ENCODE measurements at places on chromosomes 12 and 14. TPM values are rescaled to one million over a fixed set of nuclear protein-coding genes. Genes with fewer than 3 reads are reported as not detected.

P2RX7 gene
- total RNA-seq, result 0.17 TPM

CCDC175 gene
- total RNA-seq, result not detected

KRT3 gene
- not detected for total RNA-seq

BDKRB1 gene
- 4.8 TPM for total RNA-seq

PRH2 gene
- not detected for total RNA-seq

COA8 gene
- total RNA-seq, result 22.3 TPM

ARHGEF40 gene
- 15.2 TPM for total RNA-seq

BEST3 gene
- total RNA-seq, result not detected

KRT75 gene
- 26.5 TPM for total RNA-seq

STAC3 gene
- total RNA-seq, result 1.2 TPM

KRT82 gene
- not detected for total RNA-seq

WNT5B gene
- total RNA-seq, result 51.0 TPM

C12orf54 gene
- total RNA-seq, result 2.8 TPM

SLC15A4 gene
- total RNA-seq, result 50.0 TPM

SIRT4 gene
- 0.42 TPM for total RNA-seq

C3AR1 gene
- total RNA-seq, result 0.17 TPM

GALNT16 gene
- 0.67 TPM for total RNA-seq

KRT1 gene
- total RNA-seq, result not detected

FGD6 gene
- total RNA-seq, result 55.6 TPM

INHBC gene
- 0.14 TPM for total RNA-seq

KRT72 gene
- total RNA-seq, result not detected

CNTN1 gene
- 17.8 TPM for total RNA-seq

MEG3 gene
- 75.5 TPM for total RNA-seq

GPR162 gene
- 0.17 TPM for total RNA-seq

CCDC92 gene
- total RNA-seq, result 6.8 TPM

ASIC1 gene
- total RNA-seq, result 10.5 TPM

ARG2 gene
- total RNA-seq, result 19.1 TPM

MMP14 gene
- 729 TPM for total RNA-seq

MAX gene
- 36.0 TPM for total RNA-seq

TPPP2 gene
- total RNA-seq, result not detected

DHRS2 gene
- 0.89 TPM for total RNA-seq

BIN2 gene
- total RNA-seq, result not detected

RNASE3 gene
- not detected for total RNA-seq

CFAP73 gene
- not detected for total RNA-seq

STAT2 gene
- 93.1 TPM for total RNA-seq

KCNMB4 gene
- total RNA-seq, result 1.0 TPM

PTPRR gene
- not detected for total RNA-seq

BDKRB2 gene
- total RNA-seq, result 7.5 TPM

TAS2R13 gene
- 0.42 TPM for total RNA-seq

DPY19L2 gene
- total RNA-seq, result 0.61 TPM

PLEKHG7 gene
- not detected for total RNA-seq

GUCY2C gene
- not detected for total RNA-seq

CPNE8 gene
- total RNA-seq, result 23.4 TPM

FUT8 gene
- 22.0 TPM for total RNA-seq

CSRP2 gene
- total RNA-seq, result 45.9 TPM

OTOGL gene
- total RNA-seq, result 0.17 TPM

ANO2 gene
- under 0.01 TPM for total RNA-seq

PPM1H gene
- total RNA-seq, result 1.3 TPM

SMIM41 gene
- total RNA-seq, result not detected

PGF gene
- 16.5 TPM for total RNA-seq

NOXRED1 gene
- total RNA-seq, result under 0.01 TPM

CDK2 gene
- 17.5 TPM for total RNA-seq

MYO1H gene
- total RNA-seq, result not detected

OVCH1 gene
- 0.43 TPM for total RNA-seq

TCTN1 gene
- total RNA-seq, result 36.0 TPM

TEX52 gene
- total RNA-seq, result not detected

SLCO1B3 gene
- total RNA-seq, result not detected

Measured in mammary epithelial cell (primary cell).